ENCODE measurements at places on chromosomes 7 and 10.

DNA sequence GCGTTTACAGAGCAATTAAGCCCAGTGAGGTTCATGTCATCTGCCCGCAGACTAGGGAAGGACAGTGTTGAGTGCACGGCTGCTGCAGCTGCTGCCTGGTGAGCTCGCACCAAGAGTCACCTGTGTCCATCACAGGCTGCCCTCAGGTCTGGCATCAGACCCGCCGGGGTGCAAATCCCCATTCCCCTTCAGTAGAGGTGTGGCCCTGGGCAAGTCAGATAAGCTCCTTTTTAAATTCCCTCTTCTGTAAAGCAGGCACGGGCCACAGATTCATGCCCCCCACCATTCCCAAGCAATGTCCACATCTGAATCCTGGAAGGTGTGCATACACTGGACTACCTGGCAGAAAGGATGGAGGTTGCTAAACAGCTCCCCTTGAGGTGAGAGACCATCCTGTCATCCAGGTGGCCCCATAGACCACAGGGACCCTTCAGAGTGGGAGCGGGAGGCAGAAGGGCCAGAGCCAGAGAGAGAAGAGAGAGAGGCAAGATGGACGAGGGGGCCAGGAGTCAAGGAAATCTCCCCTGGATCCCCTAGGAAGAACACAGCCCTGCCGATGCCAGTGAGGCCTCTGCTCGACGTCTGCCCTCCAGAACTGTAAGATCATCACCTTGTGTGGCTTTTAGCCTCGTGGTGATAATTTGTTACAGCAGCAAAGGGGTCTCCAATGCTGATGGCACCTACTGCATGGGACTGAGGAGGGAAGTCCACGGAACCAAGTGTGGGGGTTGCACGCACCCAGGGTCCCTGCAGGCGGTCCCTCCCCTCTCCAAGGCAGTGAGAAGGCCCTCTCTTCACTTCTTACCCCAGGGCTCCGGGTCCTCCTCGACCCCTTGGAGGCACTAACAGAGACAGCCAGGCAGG, 168.8 kb downstream of the TCERG1L start:
- peaks cover 13% of the 10 kb centered on the region for H3K27me3 ChIP-seq

- no peak for DNase-seq
- H3K27ac ChIP-seq: no peak overlapping the region
- no peaks in the 10 kb centered on the region for H3K36me3 ChIP-seq
Measured at GRCh38 chr7:30320392-30320791, 36.0 kb downstream of the ZNRF2 start.

- peaks cover 3% of the 10 kb centered on the region for H3K27me3 ChIP-seq
- H3K4me3 ChIP-seq: no peak overlapping the region
- no peak overlapping the region for H3K27ac ChIP-seq
- no peaks in the 10 kb centered on the region for H3K36me3 ChIP-seq
Measured at GRCh38 chr10:28445516-28445915, 87.4 kb upstream of the WAC start.

- DNase-seq: no peak
- no peaks in the 10 kb centered on the region for H3K36me3 ChIP-seq
- no peak overlapping the region for H3K27ac ChIP-seq
- no peaks in the 10 kb centered on the region for H3K4me1 ChIP-seq
- no peak overlapping the region for H3K4me3 ChIP-seq
- peaks cover 3% of the 10 kb centered on the region for H3K27me3 ChIP-seq
Measured at GRCh38 chr7:153524070-153524601, 528.1 kb upstream of the DPP6 start.

DNA sequence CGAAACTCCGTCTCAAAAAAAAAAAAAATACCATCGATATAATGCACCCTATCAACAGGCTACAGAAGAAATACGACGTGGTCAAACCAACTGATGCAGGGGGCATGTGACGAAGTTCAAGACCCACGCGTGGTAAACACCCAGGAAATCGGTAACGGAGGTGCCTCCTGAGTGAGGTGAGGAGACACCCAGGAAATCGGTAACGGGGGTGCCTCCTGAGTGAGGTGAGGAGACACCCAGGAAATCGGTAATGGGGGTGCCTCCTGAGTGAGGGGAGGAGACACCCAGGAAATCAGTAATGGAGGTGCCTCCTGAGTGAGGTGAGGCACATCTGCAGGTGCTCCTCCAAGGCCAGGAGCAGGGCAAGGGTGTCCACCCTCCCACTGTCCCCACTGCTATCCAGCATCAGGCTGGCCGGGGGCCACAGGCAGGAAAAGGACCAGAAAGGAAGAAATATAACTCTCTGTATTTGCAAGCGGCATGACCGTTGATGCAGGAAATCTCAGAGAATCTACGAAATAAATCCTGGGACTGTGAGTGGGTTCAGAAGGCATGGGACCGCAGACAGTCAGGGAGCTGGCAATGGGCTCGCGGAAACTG, 10.7 kb upstream of the GPR146 start:
- H3K36me3 ChIP-seq: no peaks in the 10 kb centered on the region
- no peaks in the 10 kb centered on the region for H3K27me3 ChIP-seq
- peaks cover 10% of the 10 kb centered on the region for H3K4me1 ChIP-seq
- no peak overlapping the region for H3K4me3 ChIP-seq
- H3K27ac ChIP-seq: no peak overlapping the region

DNA sequence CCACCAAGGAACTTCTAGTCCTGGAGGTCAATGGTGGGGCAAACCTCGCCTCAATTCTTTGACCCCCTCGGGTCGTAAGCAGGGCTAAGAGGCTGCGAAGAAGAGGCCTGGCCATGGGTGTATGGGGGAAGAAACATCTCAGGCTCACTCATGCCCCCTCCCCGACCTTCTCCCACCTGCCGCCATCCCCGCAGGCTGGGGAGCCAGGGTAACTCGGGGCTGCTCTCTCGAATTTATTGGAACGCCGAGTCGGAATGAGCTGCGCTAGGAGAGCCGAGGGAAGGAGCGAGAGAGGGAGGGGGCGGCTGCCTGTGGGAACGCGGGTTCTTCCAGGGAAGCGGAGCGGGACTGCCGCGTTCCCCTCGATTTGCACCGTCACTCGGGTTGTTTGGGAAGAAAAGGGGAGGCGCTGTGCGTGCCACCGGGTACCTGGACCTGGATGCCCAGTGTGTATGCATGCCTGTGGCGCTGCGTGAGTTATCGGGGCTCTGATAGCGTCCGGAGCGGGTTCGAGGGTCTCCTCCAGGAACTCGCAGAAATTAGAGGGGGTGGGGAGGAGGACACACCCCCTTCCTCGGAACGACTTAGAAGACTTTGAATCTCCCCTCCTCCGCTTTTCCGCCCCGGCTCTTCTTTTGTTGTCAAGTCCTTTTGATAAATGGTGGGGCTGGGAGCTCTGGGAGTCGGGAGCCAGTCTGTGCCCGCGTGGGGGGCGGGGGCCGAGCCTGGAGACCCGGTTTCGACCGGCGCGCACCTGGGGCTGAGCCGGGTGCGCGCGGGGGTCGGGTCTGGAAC, 1.8 kb upstream of the ZNF503 start:
- DNase-seq: peak; percentile 72
- H3K36me3 ChIP-seq: peaks cover 7% of the 10 kb centered on the region
- peaks cover 46% of the 10 kb centered on the region for H3K4me1 ChIP-seq
- H3K27ac ChIP-seq: peak overlapping the region; percentile 86

GRCh38 chr10:86343761-86344160, 22.8 kb downstream of the GRID1 start:
- H3K27me3 ChIP-seq: peaks cover 5% of the 10 kb centered on the region
- no peak for DNase-seq
- no peak overlapping the region for H3K4me3 ChIP-seq
- no peaks in the 10 kb centered on the region for H3K4me1 ChIP-seq
- no peaks in the 10 kb centered on the region for H3K36me3 ChIP-seq

DNA sequence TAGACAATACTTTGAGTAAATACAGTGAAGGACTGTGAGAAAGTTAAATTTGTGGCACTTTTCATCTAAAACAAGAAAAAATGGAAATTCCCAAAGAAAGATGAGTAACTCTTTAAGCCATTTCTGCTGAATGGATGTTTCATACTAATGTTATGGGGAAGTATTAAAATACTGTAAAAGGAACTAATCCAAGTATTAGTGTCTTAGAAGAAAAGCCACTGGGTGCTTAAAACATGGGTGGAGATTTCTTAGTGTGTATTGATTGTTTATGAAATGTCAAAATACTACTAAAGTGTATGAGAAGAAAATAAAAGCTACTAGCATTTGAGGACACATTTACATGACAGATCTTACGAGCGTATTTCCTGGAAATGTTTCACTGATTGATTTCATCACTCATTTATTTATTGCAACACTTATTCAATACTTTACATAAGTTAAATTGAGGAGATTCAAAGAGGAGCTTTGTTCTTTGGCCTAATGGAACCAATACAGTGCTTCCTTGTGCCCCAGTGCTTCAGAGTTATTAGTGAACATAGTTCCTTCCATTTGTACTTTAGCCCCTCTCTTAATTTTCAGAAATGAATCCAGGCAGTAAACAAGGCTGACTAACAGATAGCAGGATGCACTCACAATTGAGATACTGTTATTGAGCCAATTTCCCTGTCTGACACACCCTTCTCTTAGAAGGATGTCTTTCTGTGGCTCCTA, 155.5 kb upstream of the AHR start:
- DNase-seq: no peak

DNA sequence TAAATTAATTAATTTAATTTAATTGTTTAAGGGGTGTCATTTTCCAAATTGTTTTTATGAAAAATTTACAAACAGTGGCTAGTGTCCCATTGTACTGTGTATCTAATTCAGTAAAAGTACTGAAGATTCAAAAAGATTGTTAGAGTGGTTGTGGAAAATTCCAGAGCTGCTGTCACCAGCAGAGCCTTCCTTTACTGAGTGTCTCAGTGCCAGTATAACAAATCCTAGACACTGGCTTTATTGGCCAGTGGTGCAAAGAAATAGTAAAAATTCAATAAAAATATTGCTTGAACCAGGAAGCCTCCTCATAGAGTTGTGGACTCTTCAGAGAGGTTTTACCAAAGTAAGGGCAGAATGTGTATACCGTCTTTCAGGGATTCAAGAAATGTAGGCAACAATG, 23.1 kb upstream of the HERPUD2 start:
- no peak overlapping the region for H3K4me3 ChIP-seq
- no peak for DNase-seq
- H3K27me3 ChIP-seq: no peaks in the 10 kb centered on the region
- no peak overlapping the region for H3K27ac ChIP-seq
- no peaks in the 10 kb centered on the region for H3K36me3 ChIP-seq

DNA sequence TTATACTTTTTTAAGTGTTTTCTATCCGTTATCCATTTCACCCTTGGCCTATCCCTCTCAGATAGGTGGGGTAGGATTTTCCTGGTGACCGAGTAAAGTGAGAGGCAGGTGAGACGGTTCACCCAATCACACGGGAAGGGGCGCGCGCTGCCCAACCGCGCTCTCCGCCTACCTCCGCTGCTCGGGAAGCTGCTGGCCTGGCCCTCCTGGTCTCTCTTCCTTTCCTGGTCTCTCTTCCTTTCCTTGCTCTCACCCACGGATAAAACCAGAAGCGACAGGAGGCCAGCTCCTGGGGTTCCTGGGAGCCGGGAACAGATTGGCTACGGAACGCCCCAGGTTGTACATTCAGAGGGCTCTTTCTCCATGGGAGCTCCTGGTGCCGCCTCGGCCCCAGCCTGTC, 14.3 kb upstream of the ZNF212 start:
- H3K36me3 ChIP-seq: peaks cover 36% of the 10 kb centered on the region
- no peak overlapping the region for H3K27ac ChIP-seq
- no peaks in the 10 kb centered on the region for H3K27me3 ChIP-seq
- H3K4me1 ChIP-seq: no peaks in the 10 kb centered on the region

DNA sequence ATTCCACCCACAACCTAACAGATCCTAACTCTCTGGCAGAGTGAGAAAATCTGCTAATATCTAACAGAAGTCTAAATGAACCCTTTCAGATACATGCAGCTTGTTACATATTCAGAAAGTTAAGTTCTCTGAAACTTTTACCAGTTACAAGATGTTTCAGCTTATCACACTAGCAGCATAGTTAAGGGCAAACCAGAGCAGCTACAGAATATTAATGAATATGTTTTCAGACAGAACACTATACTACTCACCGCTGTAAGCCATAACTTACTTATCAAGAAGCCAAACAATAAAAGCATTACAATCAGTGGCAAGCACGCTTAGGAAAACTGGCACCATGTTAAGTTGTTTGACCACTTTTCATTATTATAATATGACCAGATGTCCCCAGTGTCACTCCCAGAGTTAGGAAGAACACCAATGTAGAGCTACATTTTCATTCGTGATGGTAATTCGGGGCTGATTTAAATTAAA, 2.7 kb downstream of the ITGB1 start:
- H3K27ac ChIP-seq: no peak overlapping the region
- no peaks in the 10 kb centered on the region for H3K36me3 ChIP-seq
- peak overlapping the region; percentile 9 for H3K4me3 ChIP-seq
- H3K27me3 ChIP-seq: no peaks in the 10 kb centered on the region

DNA sequence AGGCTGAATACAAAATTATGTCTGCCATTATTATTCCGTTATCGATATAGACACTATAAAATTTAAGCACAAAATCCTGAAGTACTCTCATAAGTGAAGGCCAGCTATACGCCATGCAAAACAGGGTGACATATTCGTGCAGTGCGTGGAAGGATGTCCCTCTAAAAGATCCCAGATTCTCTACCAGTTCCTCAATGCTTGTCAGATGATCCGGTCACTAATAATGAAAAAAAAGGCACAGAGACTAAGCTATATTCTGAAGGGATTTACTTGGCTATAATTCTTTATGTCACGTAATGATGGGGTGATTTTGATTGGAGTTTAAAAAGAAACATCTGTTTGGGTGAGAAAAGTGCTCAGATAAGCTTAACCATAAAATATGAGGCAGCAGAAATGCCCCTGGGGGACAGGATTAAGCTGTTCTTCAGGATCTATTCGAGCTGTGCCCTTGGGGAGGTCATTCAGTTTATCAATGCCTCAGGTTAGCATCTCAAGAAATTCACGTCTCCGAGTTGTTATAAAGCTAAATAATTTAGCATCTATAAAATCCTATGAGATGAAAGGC, 229.7 kb upstream of the PITRM1 start:
- no peaks in the 10 kb centered on the region for H3K27me3 ChIP-seq
- H3K4me3 ChIP-seq: no peak overlapping the region
- DNase-seq: no peak
- H3K27ac ChIP-seq: no peak overlapping the region
- H3K4me1 ChIP-seq: peaks cover 20% of the 10 kb centered on the region

DNA sequence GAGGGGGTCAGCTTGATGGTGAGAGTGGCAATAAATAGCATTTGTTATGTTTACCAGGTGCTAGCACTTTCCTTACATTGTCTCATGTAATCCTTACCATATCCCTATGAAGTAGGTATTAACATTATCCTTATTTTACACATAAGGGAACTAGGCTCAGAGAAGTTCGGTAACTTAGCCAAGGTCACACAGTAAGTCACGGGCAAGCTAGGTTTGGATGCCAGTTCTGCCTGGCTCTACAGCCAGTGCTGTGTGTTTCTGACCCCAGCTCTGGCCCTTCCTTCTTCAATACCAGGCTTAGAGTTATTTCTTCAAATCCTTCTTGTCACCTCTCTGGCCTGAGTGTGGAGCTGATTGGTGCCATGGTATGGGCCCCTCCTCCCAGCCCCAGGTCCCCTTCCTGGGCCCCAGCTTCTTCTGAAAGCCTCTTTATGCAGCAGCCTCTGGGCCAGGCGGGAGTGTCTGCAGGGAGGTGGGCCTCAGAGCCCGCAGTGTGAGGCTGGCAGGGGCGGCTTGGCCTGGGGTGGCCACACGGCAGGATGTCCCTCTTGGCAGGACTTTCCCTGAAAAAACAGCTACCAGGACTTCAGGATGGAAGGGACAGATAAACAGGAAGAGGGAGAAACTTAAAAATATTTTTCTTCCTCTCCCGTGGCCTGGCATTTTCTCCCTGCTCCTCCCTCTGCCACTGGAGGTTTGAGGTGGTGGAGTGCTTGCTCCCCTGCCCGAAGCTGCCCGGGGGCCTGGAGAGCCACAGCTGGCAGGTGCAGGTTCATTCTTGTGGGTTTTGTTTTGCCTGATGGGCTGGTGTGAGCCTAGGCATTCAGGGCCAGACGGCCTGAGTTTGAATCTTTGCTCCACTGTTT, 20.6 kb downstream of the PALD1 start:
- no peaks in the 10 kb centered on the region for H3K27me3 ChIP-seq
- peak overlapping the region; percentile 75 for H3K27ac ChIP-seq
- no peak for DNase-seq
- no peaks in the 10 kb centered on the region for H3K36me3 ChIP-seq

All from muscle of leg (tissue), 16 donors.